ENCODE measurements at places on chromosomes 3 and 15. TPM values are rescaled to one million over a fixed set of nuclear protein-coding genes. Genes with fewer than 3 reads are reported as not detected.

- DNase-seq = no peak
These were observed 59.8 kb upstream of the SGO1 start for GRCh38 chr3:20245781-20246180.

DNA sequence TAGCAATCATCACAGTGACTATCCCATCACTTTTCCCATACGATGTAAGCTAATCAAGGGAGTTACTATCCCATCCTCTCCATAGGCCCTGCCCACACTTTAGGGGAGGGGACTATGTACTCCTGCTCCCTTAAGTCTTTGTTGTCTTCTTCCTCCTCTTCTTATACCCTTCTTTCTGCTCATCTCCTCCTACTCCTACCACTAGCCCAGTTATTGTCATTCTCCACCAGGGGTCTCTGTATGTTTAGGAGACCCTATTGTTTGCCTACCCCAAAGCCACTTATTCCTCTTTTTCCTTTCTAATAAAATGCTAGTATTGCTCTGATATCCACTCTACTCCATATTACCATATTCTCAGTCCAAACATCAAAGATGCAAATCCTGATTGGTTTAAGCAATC lies 27.8 kb downstream of the STAC start:
- no peak for DNase-seq

DNA sequence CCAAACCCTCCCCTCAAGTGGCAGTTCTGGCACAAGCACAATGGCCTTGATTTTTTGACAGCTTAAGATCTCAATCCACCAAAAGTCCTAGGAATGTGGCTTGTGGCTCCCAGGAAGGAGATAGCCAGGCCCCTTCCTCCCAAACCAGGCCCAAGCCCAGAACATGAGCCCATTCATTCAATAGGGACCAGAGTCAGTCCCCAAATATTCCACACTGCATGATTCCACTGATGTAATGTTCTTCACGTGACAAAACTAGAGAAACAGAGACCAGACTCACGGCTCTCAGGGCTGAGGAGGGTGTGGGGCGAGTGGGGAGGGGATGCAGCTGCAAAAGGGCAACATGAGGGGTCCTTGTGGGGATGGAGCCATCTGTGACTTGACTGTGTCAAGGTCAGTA lies 25.5 kb downstream of the ABTB1 start:
- DNase-seq = no peak

- DNase-seq = no peak
These were observed 1.2 kb downstream of the PLOD2 start for GRCh38 chr3:146159616-146160320.

GRCh38 chr3:128226795-128227395 lies 73.6 kb downstream of the EEFSEC start:
- no peak for DNase-seq

DNA sequence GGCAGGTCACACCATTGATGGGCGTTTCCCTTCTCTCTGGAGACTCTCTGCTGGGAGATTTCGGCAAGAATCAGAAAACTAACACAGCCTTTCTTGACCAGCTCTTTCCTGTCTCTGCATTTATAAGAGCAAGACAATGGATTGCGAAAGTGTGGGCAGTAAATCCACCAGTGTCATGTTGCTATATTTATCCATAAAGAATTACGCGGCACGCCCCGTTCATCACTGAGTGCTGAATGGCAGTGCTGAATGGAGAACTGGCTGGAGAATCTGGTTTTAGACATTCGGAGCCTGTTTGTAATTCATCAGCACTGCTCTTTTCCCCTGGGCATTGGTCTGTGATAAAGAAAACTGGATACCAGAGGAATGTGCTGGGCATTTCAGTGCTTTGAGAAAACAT lies 2.0 kb upstream of the CEMIP start:
- DNase-seq = no peak

CACNA2D3 gene
- 0.14 TPM for total RNA-seq

GRCh38 chr3:69164296-69164695 lies 41.9 kb upstream of the LMOD3 start:
- no peak for DNase-seq

All from epithelial cell of proximal tubule (primary cell).